ENCODE measurements at places on chromosomes 4 and X.

DNA sequence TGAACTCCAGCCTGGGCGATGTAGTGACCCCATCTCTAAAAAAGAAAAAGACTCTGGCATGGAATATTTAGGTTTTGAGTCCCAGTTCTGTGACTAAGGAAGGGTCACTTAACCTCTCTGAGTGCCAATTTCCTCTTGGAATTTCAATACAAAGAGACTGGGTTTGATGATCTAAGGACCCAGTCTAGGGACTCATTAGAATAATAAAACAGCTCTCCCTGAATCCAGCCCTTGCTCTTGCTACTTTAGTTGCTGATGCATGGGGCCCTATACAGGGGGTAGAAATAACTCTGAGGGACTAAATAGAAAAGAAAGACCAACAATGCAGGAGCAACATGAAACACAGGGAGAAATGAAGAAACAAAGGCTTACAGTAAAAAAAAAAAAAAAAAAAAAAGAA is 12.6 kb downstream of the C4orf54 start:
- no peak for DNase-seq

- DNase-seq, result no peak
Observed at GRCh38 chrX:48468247-48468671, 1.8 kb downstream of the SLC38A5 start.

- no peak for DNase-seq
Observed at GRCh38 chrX:53155512-53156206, 61.7 kb downstream of the KANTR start.

GRCh38 chr4:74715706-74716435 is 78.5 kb downstream of the BTC start:
- DNase-seq, result no peak

DNA sequence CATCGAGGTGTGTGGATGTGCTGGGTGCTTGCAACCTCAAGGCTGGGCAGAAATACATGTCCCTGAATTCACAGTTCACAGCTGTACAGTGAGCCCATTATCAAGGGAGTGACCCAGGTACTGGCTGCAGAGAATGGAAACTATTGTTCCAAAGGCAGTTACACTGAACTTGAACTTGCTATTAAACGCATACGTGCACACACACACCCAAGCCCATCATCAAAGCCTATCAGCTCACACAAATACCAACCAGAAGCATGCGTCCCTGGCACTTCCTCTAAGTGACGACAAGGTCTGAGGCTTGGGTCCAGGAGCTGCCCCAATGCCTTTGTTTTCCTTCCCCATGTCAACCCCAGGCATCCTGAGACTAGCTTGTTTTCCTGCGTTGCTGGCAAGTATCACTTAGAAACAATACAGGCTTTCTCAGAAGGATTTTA is 88.6 kb downstream of the IRF2 start:
- no peak for DNase-seq

DNA sequence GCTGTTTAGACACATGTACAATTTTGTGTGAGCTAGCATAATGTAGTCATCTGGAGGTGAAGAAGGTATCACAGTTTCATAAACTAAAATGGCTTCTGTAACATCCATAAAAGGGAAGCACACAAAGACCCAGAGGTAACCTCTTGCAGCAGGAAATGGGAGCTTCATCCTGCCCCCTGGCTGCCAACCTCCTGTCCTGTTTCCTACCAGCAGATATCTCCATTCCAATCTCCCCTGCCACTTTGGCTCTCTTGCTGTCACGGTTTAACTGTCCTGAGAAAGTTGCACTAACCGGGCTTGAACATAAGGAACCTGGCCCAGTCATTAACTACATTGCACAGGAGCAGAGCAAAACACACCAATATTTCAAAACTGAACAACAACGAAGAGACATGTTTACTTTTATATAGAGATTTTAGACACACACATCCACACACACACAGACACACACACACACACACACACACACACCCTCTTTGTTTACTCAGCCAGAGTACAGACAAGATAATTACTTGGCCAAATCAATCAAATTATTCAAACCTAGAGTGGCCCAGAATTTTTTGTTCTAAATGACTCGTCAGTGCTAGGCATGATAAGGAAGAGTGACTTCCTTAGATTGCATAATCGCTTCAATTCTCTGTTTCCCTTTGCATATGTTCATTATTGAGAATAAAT is 24.2 kb downstream of the MID2 start:
- no peak for DNase-seq

GRCh38 chr4:73606465-73606974 is 13.7 kb downstream of the RASSF6 start:
- no peak for DNase-seq

DNA sequence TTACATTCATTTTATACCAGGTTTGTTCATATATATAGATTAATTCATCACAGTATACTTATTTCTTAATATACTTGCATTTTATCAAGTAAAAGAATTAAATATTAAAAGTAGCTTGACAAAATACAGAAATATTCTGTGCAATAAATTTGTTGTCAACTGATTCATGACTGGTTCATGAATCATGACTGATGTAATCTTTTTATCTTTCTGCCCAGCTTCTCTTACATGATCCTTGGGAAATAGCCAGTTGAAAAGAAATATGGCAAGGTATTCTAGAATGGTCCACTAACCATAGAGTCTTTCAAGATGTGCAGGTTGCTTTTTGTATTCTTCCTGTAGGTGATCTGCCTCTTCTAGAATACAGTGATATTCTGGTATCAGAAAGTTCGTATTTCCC is 4.2 kb upstream of the CCNA2 start:
- no peak for DNase-seq

DNA sequence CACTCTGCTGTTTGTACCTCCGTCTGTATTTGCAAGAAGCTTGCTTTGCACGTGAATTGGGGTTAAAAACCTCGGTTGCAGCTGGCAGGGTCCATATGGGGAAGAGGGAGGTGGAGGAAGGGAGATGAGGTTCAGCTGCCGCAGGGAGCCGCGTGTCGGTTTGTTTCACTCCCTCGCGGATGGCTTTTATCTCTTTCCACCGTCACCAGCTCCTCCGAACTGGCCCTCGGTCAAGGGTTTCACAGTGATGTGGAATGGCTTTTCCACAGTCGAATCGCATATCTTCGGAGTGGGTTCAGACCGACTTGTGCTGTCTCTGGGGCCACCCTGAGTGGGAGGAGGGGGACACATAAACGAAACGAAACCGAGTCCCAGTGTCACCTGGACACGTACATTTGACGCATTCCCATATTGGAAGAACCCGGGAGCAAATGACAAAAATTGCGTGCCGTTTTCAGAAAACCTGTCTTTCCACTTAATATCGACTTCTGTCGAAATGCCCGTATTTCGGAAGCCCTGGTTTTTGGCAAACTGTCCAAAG is 929 bp downstream of the ZBTB33 start:
- no peak for DNase-seq

DNA sequence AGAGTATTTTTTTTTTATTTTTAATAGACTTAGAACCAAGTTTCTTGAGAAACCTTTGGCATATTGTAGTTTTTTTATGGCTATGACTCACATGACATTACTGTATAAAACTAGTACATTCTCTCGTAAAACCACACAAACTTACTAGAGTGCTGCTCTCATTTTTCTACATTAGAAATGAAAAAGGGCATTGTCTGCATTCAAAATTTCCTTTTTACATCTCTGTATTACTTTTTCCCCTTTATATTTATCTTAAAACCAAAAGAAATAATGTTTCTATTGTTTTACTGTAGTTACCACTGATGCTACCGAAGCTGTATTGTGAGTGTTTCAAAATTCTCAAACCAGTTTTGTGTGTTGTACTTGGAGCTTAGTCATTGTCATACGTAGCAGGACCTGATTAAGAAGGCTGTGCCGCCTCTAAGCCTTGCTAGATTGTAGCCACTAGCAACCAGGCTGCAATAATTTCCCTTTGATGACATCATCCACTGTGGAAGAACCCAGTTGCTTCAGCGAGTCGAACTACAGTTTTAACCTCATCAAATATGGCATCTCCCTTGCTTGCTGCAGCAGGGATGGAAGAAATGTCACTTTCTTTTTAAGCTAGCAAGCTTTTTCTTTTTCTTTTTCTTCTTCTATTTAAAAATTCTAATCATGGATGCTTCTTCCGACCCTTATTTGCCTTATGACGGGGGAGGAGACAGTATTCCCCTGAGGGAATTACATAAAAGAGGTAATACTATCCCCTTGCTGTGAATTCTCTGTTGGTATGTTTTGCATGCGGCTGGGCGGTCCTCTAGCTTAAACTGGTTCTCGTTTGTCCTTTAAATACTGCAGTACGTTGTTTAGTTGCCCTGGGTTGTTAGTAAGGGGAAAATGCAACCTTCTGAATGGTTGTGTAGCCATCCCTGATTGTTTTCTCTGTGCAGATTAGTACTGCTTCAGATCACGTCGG is 39.6 kb downstream of the CLCN3 start:
- peak; percentile 34 for DNase-seq

DNA sequence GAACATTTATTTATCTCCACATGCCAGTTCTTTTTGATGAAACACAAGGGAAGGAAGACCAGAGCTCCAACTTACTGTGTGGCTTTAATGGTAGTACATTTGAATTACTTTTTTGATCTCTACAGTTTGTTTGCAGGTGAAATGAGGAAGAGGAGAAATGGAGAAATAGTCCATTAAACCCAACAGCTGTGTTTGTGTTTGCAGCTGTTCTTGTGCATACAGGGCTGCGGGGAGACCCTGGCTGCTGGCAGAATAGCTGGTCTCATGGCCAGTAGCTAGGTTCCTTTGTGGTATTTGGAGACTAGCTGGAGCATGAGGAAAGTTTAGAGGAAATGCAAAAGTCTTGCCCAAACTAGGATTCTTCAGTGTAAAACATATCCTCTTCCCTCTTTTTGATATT is 374.8 kb downstream of the GPAT3 start:
- no peak for DNase-seq

GRCh38 chr4:170741856-170742255 is 652.1 kb upstream of the AADAT start:
- no peak for DNase-seq

DNA sequence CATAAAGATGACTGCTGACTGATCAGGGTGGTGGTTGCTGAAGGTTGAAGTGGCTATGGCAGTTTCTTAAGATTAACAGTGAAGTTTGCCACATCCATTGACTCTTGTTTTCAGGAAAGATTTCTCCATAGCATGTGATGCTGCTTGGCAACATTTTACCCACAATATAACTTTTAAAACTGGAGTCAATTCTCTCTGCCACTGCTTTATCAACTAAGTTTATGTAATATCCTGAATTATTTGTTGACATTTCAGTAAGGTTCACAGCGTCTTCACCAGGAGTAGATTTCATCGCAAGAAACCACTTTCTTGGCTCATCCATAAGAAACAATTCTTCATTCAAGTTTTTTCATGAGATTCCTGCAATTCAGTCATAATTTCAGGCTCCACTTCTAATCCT is 166.5 kb upstream of the SPRY1 start:
- no peak for DNase-seq

DNA sequence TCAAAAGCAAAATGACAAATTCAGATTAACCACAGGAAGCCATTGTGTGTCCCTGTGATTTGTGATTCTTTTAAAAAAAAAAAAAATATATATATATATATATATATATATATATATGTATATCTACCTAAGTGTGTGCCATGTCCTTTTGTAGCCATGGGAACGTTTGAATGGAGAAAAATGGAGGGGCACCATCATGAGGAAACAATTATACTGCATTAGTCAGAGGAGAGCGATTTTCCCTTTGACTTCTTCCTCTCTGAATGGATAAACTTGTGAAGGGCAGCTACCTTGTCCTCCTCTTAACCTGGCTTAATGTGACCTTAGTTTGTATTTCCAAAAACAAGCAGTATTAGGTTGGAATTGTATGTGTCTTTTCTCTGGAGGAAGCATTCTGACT is 23.3 kb upstream of the CBLL2 start:
- DNase-seq, result no peak

- DNase-seq, result no peak
Observed at GRCh38 chrX:9370893-9371292, 94.0 kb upstream of the TBL1X start.

DNA sequence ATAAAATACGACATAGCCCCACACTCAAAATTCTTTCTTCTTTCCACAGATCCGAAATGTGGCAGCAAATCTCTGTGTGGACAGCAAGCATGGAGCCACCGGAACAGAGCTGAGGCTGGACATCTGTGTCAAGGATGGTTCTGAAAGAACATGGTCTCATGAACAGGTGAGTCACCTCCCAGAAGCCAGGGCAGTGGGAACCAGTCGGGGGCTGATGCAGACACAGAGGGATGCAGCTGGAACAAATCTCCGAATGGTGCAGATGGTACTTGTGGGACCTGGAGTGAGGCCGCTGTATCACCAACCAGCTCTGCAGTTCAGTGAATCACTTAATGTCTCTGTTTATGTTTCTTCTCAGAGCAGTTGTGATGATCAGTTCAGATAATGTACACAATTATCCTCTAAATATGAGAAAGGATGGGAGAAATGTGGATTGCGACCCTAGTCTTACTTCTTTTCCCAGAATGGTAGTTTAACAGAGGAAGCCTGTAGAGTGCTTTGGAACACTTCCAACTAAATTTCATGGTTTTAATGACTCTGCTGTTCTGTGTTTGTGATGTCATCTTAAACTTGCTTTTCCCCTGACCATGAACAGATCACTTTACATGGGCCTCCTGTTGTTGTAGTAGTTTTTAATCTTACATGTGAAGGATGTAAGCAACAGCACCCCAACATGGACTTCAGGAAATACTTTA is 159.3 kb upstream of the GALNT7 start:
- no peak for DNase-seq

DNA sequence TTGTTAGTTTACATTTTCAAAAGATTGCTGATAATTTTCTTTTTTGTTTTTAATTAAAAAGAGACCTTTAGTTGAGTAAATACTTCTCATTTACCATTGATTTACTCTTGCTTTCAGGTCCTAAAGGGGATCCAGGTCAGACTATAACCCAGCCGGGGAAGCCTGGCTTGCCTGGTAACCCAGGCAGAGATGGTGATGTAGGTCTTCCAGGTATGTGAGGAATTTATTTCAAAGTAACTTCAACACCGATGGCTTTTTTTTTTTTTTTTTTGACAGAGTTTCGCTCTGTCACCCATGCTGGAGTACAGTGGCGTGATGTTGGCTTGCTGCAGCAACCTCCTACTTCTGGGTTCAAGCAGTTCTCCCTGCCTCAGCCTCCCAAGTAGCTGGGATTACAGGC is 135.1 kb downstream of the IRS4 start:
- no peak for DNase-seq

DNA sequence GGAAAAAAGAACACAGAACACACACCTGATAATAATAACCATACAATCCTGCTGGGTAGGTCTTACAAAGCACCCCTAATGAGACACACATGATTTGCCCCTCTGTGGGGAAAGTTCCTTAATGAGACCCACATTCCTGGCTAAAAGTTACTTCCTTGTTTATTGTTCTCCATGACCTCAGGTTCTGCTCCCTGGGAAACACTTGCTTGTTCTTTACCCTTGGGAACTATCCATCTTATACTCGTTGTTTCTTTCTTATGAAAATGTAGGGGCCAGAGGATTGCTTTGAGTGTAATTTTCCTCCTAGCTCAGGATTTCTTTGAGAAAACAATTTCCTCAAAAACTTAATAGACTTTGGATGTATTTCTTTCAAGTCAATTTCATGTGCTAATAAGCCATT is 52.1 kb upstream of the PCDH10 start:
- DNase-seq, result no peak

DNA sequence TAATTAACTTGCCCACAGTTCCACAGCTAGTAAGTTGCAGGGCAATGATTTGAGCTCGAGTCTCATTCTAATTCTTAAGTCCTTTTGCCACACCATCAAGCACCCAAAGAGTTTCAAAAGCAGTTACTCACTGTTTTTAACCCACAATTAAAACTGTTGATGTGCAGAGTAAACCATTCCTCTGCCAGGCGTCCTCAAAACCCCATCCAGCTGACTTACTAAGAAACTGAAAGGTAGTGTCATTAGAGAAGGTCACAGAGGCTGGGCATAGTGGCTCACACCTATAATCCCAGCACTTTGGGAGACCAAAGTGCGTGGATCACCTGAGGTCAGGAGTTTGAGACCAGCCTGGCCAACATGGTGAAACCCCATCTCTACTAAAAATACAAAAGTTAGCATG is 121.7 kb downstream of the CHIC2 start:
- DNase-seq, result no peak

All from activated T-helper 1 cell treated with anti-CD3 and anti-CD28 coated beads, Interleukin-2, amount 50 U/mL, for 16 hours (primary cell).